ENCODE measurements at places on chromosomes 7 and 10.
A peak's percentile ranks its signal among the peaks of the same experiment; 100 is the strongest.

GRCh38 chr7:6306471-6306870 is 34.0 kb upstream of the CYTH3 start:
- H3K27ac ChIP-seq, result no peak overlapping the region
- no peaks in the 10 kb centered on the region for H3K4me1 ChIP-seq
- DNase-seq, result no peak
- H3K27me3 ChIP-seq, result no peaks in the 10 kb centered on the region
- H3K36me3 ChIP-seq, result no peaks in the 10 kb centered on the region

DNA sequence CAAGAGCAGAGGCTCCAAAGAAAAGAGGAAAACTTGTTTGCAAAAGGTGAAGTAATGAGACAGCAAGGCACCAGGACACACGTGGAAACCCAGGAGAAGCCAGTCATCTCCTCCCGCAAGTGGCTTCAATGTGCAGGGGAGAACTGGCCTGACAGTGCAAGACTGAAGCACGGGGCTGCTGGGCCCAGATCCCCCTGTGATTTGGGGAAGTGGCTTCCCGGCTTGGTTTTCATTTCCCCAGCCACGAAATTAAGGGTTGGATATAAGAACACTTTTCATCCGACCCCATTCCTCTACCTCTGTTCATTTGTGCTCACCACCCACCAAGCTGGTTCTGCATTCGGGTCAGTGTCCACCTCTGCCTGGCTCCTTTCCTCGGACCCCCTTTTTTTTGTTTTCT is 306.4 kb downstream of the FGFR2 start:
- DNase-seq, result no peak
- H3K27ac ChIP-seq, result no peak overlapping the region
- no peaks in the 10 kb centered on the region for H3K36me3 ChIP-seq

DNA sequence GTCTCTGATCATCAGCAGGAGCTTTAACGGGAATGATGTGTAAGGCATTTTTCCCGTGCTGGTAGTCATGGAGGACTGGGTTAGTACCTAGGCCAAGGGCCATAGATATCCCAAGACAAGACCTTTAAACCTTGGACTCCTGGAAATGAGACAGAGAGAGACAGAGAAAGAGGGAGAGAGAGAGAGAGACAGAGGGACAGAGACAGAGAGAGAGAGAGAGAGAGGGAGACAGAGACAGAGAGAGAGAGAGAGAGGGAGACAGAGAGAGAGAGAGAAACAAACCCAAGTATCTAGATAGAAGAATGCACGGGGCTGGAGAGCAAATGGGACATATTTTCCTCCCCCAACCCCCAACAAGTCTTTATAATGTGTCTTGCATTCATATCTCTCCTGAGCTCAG is 22.3 kb downstream of the ZC3HAV1 start:
- H3K36me3 ChIP-seq, result peaks cover 35% of the 10 kb centered on the region
- H3K27ac ChIP-seq, result no peak overlapping the region
- DNase-seq, result no peak
- H3K4me3 ChIP-seq, result no peak overlapping the region

GRCh38 chr7:152588350-152588749 is 87.6 kb downstream of the XRCC2 start:
- H3K4me1 ChIP-seq, result no peaks in the 10 kb centered on the region
- no peak overlapping the region for H3K4me3 ChIP-seq
- no peaks in the 10 kb centered on the region for H3K36me3 ChIP-seq
- no peak for DNase-seq
- no peak overlapping the region for H3K27ac ChIP-seq

DNA sequence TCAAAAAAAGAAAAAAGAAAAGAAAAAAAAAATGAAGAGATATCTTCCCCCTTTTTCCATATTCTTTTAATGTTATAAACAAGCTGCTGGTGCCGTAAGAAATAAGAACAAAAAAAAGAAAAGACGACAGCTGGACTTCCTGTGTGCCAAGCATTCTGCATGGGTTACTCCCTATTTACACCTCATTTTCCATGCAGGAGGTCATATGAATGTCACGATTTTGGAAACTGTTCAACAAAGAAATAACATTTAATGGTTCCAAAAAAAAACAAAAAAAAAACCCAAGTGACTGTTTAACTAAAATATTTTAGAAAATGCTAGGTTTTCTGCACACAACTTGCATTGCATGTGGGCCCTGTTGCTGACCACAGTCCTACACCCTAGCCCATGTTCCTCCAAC is 159.3 kb downstream of the TNS3 start:
- H3K4me3 ChIP-seq, result no peak overlapping the region
- DNase-seq, result no peak
- no peaks in the 10 kb centered on the region for H3K27me3 ChIP-seq
- H3K36me3 ChIP-seq, result peaks cover 13% of the 10 kb centered on the region

GRCh38 chr7:120988591-120989256 is at the start of gene CPED1:
Gene CPED1, plus strand, starts transcription at chr7:120988711. Its CDS starts 911 bp downstream, at chr7:120989622.
- H3K27me3 ChIP-seq, result no peaks in the 10 kb centered on the region
- peaks cover under 1% of the 10 kb centered on the region for H3K4me1 ChIP-seq
- peak within 1 kb of the TSS; percentile 68 for H3K4me3 ChIP-seq
- peak; percentile 89 for DNase-seq

DNA sequence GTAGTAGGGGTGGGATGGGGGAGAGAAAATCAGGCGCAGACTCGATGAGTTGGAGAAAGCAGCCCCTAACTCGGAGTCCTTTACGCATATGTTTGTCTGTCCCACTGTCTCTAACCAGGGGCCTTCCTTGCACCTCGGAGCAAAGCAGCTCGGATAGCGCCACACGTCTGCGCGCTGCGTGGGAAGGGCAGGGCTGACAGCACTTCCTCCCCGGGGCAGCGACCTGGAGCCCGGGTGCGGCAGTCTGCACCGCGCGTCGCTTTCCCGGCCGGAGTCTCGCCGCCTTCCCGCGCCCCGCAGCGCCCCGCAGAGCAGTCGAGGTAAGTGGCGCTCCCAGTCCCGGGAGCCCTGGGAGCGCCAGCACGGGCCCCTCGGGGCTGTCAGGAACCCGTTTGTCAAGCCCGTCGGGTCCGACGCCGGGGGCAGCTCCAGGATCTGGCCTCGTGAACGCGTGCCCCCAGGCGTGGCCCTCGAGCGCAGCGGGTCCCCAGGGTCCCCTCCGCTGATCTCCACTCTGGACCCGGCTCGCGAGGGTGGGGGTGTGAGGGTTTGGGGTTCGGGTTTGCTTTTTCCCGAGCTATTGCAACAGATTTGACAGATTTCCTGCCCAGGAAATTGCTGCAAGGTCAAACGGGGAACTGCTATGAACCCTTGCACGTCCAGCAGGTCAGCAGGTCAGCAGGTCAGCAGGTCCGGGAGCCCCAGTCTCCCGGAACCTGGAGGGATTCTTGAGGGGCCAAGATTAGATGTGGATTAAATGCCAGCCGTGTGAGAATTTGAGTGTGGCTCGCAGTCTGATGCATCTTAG is 597 bp downstream of the APBB1IP start:
- no peaks in the 10 kb centered on the region for H3K4me1 ChIP-seq
- no peaks in the 10 kb centered on the region for H3K36me3 ChIP-seq
- DNase-seq, result no peak
- no peaks in the 10 kb centered on the region for H3K27me3 ChIP-seq
- peak overlapping the region; percentile 22 for H3K4me3 ChIP-seq

Measured in ascending aorta (tissue), 2 donors.